ENCODE measurements at places on chromosomes 5 and 9.

- no peak for DNase-seq
Measured at GRCh38 chr9:120436446-120436845, 143.5 kb downstream of the CDK5RAP2 start.

DNA sequence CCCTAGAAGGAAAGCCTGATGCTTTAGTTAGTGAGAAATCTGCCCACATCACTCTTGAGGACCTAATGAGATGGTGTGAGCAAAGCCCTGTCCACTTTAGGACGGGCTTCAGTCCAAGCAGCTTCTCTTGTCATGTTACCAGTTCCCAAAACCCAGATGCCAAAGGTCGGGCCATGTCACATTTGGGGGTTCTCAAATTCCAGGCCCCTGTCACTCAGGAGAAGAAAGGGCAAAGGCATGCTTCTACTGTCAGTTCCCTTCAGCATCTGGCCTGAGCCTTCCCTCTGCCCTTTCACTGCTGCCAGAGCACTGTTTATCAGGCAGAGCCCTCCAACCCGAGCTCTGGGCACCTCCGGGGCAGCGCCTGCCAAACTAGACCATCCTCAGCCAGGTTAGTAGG lies 556.0 kb downstream of the BNC2 start:
- no peak for DNase-seq

DNA sequence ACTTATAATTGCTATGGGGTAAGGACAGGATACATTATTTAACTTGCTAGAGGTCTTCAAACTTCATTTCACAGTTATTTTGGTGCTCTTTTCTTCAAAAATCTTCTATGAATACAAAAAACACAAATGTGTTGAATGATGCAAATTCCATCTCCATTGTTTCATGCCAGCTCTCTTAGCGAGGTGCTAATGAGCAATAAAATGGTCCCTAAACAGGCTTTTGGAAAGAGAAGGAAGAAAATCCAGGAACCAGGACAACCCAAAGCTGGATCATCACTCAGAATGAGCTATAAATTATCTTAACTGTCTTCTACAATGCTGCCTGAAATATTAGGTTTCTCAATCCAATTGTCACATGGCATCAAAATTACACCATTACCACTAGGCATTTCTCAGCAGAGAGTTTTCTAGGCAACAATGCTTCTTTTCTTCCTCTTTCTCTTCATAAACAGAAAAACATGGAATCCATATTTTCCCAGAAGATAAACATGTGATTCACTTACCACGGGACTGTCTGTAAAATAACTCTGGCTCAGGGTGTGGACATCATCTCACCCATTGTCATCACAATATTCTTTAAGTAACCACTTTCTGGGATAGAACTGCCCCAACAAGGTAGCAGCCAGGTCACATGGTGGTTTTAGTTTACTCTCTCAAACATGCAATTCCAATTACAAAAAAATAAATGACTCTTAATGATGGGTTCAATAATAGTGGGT lies 249.4 kb downstream of the NPR3 start:
- no peak for DNase-seq

DNA sequence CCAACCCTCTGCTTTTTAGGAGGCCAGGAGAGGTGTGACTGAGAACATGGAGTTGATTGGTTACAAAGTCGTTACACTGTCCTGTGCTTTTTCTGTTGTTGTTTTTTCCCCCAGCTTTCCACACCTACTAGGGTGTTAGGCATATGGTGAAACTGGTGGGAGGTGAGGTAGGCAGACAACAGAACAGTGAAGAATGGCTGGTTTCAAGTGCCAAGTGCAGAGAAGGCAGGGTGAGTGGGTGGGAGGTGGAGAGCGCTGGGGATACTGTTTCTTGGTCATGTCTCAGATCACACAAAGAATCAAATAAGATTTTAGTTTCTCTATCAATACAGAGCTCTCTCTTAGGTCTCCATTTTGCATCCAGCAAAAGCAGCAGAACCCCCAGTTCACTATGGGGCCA lies 2.2 kb upstream of the SPTAN1 start:
- no peak for DNase-seq

DNA sequence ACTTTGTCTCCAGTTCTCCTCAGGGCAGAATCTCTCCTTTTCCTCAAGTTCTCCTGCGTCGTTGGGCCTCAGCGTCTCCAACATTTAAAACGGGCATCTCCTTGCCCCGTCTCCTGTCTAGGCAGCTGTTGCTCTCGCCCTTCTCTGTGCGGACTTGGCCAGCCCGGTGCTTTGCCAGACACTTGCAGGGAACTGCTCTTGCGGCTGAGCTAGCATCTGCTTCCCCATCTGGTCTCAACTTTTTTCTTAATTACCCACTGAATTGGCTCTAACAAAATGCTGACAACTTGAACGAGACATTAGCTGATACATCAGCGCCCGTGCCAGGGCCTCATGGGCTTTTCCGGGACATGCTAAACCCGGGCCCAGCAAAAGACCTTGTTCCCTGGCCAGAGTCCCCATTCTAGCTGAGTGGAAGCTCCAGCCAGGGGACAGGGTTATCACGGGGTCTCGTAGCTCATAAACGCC lies 25.1 kb downstream of the ZNF618 start:
- DNase-seq = no peak

GRCh38 chr5:127867022-127867783 lies 164.0 kb downstream of the CCDC192 start:
- no peak for DNase-seq

DNA sequence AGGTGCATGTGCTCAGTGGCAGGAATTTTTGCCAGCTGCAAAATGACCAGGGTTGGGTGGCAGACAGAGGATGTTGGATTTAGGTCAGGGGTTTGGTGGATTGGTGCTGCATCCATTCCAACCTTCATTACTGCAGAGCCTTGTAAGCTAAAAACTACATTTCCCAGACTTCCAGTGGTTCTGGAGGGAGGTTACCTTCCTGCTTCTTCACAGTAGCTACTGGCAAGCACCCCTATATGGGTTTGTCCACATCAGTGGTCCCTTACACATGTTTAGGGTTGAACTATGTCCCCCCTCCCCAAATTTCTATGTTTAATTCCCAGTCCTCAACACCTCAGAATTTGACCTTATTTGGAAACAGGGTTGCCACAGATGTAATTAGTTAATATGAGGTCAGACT lies 20.7 kb upstream of the IL17B start:
- no peak for DNase-seq

- no peak for DNase-seq
Measured at GRCh38 chr9:86669422-86669821, 277.9 kb downstream of the GAS1 start.

Measured in cerebellar nuclear complex (tissue), 1 donor.